ENCODE measurements at places on chromosomes 11 and 22.

DNA sequence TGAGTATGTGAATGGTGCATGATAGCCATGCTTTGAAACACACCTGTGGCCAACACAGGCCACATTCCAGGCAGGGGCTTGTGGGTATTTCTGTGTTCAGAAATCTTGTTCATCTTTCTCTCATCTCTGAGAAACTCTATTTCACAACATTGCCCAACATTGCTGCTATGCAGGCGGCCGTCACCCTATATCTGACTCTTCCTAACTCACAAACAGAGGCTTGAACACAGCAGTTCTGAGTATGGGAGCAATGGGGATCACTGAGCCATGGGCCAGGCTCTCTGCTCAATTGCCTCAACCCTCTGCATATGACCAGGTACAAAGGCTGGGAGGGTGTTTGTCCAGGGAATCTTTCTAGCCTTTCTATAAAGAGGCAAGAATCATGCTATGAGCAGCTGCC is 259.9 kb downstream of the BUD13 start:
- DNase-seq = no peak

GRCh38 chr22:42994276-42994916 is 20.6 kb downstream of the PACSIN2 start:
- DNase-seq = no peak

GRCh38 chr11:43579171-43579918 is 101.2 kb upstream of the HSD17B12 start:
- no peak for DNase-seq

DNA sequence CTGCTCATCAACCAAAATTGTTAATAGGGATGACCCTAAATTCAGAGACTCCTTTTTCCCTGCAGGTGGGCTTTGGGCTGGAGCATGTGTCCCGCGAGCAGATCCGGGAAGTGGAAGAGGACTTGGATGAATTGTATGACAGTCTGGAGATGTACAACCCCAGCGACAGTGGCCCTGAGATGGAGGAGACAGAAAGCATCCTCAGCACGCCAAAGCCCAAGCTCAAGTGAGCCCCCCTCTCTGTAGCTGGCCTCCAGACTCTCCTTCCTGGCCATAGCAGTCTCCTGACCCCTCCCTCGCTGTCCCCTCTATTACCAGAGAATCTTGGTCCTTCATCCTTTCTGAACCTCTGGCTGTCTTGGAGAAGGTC is 47.9 kb upstream of the RAB1B start:
- DNase-seq = no peak

GRCh38 chr22:46971099-46971763 is 208.8 kb downstream of the TBC1D22A start:
- peak; percentile 51 for DNase-seq

DNA sequence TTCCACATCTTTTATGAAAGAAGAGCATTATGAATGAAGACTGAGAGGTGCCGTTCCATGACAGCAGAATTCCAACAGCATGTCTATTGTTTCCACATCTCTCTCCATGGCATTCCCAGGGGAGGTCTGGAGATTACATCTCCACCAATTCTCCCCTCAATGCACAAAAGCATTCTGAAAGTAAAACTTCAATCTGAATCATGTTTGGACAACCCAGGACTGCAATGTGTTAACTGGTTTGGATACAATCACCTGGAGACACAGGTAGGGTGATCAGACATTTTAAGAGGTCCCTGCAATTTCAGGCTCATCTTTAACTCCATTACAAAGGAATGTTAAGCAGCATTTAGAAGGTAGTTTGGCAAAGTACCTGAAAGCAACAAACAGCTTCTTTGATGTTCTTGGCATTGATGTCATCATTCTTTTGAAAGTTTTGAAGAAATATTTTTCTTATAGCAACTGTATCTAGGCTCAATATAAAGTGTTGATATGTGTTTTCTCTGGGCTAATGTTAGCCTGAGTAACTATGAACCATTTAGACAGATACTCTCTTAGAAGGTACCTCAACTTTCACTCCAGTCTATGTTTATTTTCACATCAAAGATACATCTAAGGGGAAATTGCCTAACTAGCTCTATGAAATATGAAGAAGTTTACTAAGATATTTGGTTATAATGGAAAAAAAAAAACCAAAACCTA is 181.4 kb upstream of the MTMR2 start:
- DNase-seq = no peak

DNA sequence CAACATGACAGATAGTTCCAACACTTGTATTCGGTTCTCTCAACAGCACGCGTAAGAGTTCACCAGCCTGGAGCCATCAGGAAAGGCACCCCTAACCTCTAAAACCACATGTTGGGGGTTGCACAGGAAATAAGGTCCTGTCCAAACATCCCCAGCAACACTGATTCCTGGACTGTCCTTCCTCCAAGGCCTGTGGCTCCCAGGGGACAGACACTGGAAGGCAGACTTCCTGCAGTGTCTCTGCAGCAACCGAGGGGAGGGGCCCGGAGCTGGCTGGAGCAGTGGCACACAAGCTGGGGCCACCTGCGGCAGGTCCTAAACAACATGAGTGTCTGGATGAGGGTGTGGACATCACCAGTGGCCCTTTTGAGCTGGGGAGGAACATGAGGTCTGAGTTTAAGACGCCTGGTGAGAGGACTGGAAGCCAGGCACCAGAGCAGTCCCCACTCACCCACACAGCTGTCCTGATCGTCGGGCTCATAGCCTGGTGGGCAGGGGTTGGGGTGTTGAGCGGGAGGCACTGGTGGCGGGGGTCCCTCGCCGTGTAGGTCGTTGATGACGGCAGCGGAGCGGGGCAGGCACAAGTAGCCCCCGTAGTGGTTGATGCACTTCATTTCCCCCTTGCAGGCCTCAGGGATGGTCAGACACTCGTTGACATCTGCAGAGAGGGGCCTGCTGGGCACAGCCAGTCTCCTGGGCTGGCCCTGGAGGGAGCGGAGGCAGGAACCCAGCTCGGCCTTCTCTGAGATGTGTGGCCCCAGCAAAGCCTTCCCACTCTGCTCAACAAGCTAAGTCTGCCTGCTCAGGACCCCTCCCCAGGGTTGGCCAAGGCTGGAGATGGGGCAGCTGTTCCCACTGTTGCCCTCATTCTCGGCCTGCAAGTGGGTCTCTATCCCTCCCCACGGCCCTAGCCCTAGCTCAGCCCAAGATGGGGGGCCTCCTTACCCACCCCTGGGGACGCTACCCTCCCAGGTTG is 1.6 kb downstream of the EFEMP2 start:
- DNase-seq = no peak

GRCh38 chr22:17917490-17917983 is 106.8 kb downstream of the MICAL3 start:
- DNase-seq = no peak

DNA sequence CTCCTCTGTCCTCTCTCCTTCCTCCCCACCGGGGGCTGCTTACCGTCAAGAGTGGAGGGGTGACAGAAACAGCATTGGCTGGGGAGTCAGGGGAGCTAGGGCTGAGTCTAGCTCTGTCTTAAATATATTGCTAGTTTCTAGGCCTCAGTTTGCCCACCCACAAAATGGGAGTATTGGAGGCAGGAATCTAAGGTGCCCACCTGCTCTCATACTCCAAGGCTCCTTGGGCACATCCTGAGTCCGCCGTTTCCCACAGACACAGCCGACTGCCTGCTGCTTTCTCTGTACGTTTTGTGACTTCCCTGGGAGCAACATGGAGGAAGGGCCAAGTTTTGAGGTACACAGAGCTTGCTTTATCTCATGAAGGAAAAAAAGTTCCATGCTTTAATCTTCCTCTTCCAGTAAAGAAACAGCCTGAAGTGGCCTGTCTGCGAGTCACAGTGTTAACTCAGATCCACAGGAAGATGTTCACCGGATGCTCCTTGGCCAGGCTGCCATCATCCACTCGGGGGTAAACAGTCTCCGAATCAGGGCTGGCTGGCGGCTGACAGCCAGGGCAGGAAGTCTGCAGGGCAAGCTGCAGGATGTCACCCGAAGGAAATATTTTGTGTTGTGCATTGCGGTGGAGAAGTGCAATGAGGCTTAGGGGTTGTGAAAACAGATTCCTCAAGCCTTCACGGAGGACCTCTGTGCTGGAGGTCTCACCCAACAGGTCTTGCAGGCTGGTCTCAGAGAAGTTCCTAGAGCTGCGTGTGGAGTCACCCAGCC is 11.0 kb upstream of the CERK start:
- no peak for DNase-seq

GRCh38 chr11:62459080-62459479 is 40.2 kb downstream of the SCGB1A1 start:
- DNase-seq = no peak

GRCh38 chr11:130397780-130398179 is 30.6 kb downstream of the ADAMTS8 start:
- no peak for DNase-seq

GRCh38 chr11:61766353-61766841 is 14.0 kb downstream of the MYRF start:
- DNase-seq = peak; percentile 38

- no peak for DNase-seq
Observed at GRCh38 chr11:73228268-73229134, 10.4 kb downstream of the P2RY2 start.

DNA sequence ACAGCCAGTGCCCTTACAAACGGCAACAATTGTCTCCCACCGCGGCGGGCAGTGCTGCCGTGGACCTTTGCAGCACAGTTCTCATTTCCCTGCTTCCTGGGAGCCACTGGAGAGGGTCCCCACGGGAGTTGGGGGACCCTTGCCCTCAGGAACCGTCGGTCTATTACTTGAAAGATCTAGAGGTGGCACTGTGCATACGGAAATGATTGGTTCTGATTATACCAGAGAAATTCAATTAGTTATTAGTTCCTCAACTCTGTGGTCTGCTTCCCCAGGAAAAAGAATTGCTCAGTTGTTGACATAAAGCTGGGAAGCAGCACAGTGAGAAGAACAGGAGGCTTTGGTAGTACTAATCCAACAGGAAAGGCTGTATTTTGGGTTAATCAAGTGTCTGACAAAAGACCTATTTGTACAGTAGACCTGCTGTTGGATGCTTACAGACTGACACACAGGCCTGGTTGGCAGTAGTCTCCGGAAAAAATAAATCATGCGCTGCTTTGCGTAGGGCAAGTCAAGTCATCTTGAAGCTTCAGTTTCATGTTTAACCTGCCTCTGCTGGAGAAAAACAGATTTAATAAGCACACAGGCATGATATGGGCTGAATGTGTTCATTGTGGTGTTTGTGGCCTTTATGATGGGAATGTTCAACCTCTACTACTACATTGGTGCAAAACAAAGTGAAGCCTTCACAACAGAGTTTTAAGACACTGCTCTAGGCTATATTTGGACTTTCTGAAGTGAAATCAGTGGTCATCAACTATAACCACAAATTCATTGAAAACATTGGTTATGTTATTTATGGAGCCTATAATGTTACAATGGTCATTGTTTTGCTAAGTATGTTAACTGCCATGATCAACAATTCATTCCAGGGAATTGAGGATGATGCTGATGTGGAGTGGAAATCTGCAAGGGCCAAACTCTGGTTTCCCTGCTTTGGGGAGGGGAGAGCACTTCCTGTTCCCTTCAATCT is 54.6 kb upstream of the SC5D start:
- no peak for DNase-seq

GRCh38 chr11:3340025-3340424 is 38.9 kb downstream of the ZNF195 start:
- DNase-seq = no peak

DNA sequence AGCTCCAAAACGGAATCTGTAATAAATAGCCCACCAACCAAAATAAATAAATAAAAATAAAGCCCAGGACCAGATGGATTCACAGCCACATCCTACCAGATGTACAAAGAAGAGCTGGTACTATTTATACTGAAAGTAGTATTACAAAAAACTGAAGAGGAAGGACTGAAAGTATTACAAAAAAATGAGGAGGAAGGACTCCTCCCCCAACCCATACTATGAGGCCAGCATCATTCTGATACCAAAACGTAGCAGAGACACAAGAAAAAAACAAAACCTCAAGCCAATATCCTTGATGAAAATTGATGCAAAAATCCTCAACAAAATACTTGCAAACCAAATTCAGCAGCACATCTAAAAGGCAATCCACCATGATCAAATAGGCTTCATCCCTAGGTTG is 65.4 kb downstream of the CYP2R1 start:
- DNase-seq = no peak

- DNase-seq = no peak
Observed at GRCh38 chr22:27063406-27063805, 406.0 kb downstream of the MIAT start.

DNA sequence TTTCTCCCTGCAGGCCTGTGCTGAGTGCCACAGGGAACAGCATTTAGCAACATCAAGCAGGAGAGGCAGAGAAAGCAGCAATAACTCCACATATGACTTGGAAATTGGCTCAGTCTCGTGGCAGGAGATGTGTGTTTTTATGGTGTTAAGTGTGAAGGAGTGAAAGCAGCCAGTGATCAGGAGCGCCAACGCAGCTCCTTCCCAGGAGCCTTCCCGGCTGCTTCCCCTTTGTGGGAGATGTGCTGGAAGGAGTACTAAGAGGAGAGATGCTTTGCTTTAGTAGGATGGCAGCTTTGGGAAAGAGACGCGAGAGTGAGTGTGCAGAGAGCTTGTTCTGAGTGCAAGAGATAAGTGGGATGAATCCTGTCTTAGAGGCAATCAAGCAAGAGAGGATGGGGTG is 54.7 kb upstream of the KIRREL3 start:
- DNase-seq = no peak

DNA sequence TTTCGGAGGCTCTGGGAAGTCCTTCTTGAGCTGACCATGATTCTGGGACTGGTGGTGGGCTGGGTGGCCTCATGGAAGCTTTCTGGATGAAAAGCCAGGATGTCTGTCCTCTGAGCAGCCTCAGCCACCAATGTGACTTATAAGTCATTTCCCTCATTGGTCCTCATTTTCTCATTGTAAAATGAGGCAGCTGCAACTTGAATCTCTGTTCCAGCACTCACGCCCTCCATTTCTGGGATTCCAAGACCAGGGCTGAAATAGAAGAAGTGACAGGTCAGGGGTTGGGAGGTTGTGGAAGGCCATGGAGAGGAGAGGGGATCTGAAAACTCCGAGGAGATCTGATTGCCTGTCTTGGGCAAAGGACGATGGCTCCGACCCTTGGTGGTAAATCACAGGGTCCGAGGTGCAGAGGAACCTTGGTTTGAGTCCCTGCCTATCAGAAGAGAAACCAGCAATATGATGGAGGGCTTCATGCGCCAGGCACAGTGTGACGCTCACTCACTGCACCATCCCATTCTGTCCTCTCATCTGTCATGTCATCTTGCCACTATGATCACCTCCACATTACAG is 38.3 kb downstream of the TSPAN18 start:
- no peak for DNase-seq

- DNase-seq = no peak
Observed at GRCh38 chr11:84819128-84819527, 808.0 kb downstream of the DLG2 start.

All from mucosa of gallbladder (tissue), 1 donor.